IPS DF 6.9 (cell line): ENCODE measurements at places on chromosomes 2 and 18.

DNA sequence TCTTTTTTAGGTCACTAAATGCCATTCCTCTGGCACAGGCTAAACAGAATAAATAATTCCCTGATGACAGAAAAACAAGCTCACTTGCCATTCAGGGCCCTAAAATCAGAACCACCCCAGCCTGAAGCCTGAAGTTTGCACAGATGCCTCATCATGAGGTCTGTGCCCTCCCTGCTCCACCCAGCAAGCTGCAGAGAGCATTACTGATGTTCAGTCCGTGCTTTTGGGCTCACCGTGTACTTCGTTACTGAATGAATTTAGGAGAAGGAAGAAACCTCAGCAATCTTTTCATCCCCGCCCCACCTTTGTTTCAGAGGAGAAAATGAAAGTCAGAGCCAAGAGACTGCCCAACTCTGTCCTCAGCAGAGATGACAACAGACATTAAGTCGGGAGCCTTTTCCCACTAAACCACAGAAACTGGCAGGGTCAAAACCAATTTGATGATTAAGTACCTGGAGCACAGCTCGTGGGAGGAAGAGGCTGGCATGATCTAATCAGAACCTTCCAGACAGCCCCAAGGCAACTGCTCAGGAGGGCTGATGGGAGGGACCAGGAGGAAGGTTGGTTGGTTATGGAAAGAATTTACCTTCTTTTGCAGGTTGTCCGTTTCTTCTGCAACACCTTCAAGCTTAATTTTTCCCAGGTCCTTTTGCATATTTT is 122.7 kb downstream of the LAMA1 start:
- no peak for DNase-seq

DNA sequence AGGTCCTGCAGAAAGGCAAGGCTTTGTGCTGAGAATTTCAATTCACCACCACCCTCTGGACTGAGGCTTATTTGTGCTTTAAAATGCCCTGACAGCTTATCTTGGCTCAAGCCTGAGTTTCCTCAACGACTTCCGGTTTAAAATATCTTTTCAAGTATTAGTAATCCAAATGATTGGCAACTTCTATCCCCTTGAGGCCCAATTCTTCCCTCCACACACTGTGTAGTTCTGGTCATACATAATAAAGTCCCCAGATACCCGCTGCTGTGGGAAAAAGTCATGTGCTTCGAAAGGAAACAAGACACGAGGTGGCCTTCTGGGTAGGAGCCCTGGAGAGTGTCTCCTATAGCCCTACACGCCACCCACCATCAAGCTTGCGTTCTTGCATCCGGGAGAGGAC is 393.4 kb downstream of the ALK start:
- DNase-seq, result no peak

GRCh38 chr18:3952031-3952430 is 502.1 kb downstream of the TGIF1 start:
- no peak for DNase-seq

DNA sequence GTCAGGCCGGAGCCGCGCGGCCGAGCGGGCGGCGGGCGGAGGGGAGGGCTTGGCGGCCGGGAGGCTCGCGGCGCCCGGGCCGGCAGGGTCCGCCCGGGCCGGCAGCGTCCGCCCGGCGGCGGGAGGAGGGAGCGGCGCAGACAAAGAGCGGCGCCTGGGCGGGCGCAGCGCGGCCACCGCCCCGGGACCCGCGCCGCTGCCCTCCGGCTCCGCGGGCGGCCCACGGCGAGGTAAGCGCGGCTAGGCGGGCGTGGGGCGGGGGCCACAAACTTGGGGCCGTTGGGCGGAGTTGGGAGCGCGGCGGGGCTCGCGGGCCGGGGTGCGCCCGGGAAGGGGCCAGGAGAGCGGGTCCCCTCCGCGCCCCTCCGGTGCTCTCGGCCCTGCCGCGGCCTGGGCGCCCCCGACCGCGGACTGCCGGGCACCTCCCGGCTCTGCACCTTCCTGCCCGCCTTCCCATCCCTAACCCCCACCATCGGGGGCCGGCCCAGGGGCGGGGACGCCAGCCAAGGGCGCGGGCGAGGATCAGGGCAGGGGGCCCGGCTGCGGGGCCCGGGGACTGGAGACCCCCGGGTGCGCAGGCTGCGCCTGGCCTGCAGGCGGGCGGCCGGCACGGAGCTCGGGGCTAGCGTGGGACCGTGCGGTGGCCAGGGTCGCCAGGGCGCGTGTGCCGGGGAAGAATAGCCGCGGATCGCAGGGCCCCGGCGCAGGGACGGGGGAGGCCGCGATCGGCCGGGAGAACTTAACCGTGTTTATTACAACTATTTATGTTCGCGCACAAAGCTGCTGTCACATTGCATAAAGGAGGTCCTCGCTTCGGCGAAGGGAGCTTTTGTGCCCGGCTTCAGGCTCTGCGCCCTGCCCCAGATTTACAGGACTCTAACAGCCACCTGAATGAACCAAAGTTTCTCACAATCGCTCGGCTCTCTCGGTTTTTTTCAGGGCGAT is at the start of gene NCK2:
Gene NCK2, plus strand, starts transcription at position 4 of the 945 bp plus-strand sequence. CDS start 110,152 bp downstream, outside the sequence.
- no peak for DNase-seq

DNA sequence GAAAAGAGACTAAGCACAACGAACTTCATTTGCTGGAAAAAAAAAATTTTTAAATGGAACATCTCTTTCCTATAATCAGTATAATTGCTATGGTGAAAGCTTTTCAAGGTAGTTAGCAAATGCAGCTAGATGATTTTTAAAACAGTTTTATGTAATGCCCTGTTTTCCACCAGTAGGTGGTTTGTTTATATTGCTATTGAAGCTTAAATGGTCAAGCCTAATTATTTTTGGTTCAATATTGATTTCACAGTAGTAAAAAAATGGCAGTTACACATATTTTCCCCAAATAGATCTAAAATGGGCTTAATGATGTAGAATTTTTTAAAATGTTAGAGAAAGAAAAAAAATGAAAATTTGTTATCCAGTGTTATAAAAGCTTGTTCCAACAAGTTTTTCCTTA is 70.2 kb downstream of the CDH19 start:
- no peak for DNase-seq

DNA sequence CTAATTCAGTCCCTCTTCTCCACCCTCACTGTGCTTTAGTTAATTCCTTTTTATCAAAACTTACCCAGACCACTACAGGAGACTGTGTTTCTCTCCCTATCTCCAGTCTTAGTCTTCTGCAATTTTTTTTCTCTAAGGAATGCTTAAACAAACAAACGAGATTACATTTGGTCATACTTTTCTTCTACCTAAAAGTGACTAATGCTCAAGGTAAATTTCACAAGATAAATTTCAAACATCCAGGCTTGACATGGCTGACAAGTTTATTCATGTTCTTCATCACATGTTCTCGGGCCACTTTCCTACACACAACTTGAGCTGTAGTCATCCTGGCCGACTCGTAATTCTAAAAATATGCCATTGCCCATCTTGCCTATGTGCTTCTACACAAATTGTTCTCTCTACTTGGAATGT is 23.2 kb upstream of the ACSL3 start:
- no peak for DNase-seq

- no peak for DNase-seq
These were observed 1012.8 kb downstream of the SOCS6 start for GRCh38 chr18:71301596-71301995.

GRCh38 chr2:43491065-43491639 is 104.7 kb downstream of the THADA start:
- no peak for DNase-seq

DNA sequence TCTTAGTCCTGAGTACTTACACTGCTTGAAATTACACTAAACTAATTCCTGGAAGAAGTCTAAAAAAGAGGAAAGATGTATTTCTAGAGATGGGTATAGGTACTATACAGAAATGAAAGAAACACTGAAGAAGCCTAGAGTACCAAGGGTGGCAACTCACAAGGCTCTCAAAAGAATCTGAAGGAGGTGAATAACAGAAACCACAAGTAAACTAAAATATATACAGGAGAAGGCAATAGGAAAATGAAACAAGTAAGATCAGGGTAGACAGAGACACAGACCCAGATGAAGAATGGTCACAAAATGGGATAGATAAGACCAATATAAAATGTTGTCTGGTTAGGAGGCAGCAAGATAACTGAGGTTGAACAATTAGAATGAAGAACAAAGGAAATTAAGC is 59.9 kb downstream of the USP37 start:
- no peak for DNase-seq

- no peak for DNase-seq
These were observed 39.6 kb downstream of the MGAT4A start for GRCh38 chr2:98691303-98691702.

GRCh38 chr2:203361922-203362321 is 33.7 kb downstream of the ABI2 start:
- no peak for DNase-seq

- DNase-seq, result no peak
These were observed 21.7 kb upstream of the UGP2 start for GRCh38 chr2:63819765-63820717.

GRCh38 chr2:200300638-200301314 is 5.7 kb upstream of the SPATS2L start:
- no peak for DNase-seq

DNA sequence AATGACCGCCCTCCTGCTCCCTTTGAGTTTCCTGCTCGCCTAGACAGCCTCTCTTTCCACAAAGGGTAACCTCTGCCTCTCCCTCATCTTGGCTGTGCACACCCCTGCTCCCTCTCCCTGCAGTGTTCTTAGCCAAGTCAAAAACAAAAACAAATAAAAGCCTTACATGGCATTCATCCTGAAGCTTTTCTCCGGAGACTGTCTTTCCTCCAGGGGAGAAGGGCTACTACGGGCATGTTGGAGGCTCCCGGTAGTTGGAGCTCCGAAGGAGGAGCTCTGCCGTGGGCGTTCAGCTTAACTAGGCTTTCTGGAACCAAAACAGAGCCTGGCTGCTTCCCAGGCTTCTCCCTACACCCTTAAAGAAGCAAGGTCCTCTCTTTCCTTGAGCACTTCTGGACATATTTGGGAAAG is 104.2 kb downstream of the TPGS2 start:
- no peak for DNase-seq

GRCh38 chr18:67964462-67964861 is 447.9 kb upstream of the DSEL start:
- DNase-seq, result no peak

DNA sequence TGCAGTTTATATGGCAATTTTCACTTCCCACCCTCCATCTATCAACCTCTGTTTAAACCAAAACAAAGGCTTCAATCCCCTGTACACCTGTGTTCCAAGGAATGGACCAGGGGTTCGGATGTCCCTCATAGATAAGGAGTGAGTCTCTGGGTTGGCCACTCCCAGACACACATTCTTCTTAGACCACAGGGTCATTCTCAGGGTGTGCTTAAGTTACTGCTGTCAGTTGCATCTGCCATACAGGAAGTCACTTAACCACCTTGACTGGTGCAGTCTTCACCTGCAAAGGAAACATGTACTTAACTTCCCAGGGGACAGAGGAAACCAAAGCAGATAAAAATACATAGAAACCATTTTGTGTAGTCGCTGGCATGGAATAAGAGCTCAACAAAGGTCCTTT is 151.0 kb upstream of the NDUFV2 start:
- no peak for DNase-seq

GRCh38 chr2:78538322-78538721 is 487.2 kb upstream of the REG3G start:
- no peak for DNase-seq

GRCh38 chr2:217252181-217252580 is 392.3 kb upstream of the TNP1 start:
- DNase-seq, result no peak

- no peak for DNase-seq
These were observed 306.6 kb downstream of the PTH2R start for GRCh38 chr2:208713066-208713745.

- DNase-seq, result no peak
These were observed at the start of gene COL3A1 for GRCh38 chr2:188974164-188974563. Gene COL3A1 (plus strand): TSS chr2:188974373. CDS start chr2:188974490, 117 bp downstream.

- no peak for DNase-seq
These were observed 19.3 kb upstream of the CAVIN2 start for GRCh38 chr2:191866195-191866594.

GRCh38 chr2:68741805-68742306 is 7.2 kb downstream of the ARHGAP25 start:
- no peak for DNase-seq

DNA sequence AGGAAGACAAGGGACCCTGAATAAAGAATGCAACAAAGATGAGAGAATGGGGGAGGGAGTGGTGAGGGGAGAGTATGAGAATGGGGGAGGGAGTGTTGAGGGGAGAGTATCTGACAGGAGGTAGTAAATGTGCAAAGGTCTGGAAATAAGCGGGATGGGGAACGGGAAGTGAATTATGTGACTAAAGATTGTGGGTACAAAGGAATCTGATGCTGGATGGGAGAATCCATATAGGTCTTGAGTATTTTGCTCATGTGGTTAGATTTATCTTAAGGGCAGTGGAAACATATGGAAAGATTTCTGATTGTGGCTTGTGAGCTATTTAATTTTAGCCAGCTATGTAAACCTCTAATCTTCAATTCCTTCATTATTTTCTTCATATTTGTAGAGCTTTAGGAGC is 593.4 kb downstream of the DCC start:
- no peak for DNase-seq

- DNase-seq, result no peak
These were observed 465.5 kb upstream of the ID2 start for GRCh38 chr2:8216397-8216796.

GRCh38 chr2:168596881-168597655 is 141.0 kb downstream of the CERS6 start:
- DNase-seq, result no peak

GRCh38 chr2:104857262-104858005 is 3.5 kb downstream of the POU3F3 start:
- no peak for DNase-seq

DNA sequence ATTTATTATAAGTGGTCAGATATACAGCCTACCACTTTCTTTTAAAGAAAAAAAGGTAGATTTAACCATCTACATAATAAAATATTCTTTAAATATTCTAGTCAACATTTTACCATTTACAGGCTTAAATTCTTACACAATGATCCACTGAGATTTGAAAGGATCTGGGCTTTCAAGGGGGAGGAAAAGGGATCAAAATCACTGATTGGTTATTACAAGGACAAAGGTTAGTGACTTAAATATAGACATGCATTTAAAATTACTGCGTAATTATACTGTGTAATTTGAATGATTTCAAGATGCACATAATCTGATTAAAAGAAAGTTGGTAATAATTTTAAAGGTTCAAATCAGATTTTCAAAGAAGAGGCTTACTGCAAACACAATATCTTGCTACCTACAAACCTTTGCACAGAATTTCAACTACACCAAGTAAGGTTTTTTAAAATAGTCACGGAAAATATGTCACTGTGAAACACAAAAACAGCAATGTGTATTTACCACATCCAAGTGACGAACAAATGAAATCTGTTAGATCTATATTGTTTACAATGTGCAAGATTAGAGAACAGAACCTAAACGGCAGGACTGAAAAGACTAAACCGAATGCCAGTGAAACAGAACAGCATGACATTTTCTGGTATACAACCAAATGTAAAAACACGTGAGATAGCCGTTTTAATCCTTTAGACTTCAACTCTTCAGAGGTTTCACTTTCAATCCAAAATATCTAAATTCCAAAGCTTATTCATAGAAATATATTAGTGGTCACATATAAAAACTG is 40.8 kb downstream of the RTN4 start:
- DNase-seq, result no peak

- no peak for DNase-seq
These were observed at the start of gene ANKRD29 for GRCh38 chr18:23662309-23663263. Gene ANKRD29 (minus strand): TSS chr18:23662911. CDS start chr18:23662730, 181 bp downstream.
